ENCODE measurements at places on chromosomes 13 and 19.
A peak's percentile ranks its signal among the peaks of the same experiment; 100 is the strongest.

DNA sequence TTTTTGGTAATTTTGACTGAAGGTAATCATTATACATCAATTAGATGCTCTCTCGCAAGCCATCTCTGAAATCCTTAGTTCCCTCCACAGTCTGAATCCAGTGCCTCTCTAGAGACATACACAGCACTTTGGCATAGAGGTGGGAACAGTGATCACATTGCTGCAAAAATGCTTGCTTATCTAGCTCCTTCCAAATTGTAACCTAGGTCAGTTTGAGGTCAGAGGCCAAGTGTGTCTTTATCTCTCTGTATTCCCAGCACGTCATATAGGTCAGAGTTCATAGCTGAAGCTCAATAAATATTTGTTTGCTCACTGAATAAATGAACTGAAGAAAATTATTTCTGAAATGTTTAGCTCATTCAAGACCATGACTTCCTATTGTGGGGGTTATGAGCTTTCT lies 462.5 kb downstream of the DIAPH3 start:
- no peaks in the 10 kb centered on the region for H3K36me3 ChIP-seq
- H3K4me1 ChIP-seq, result peaks cover 2% of the 10 kb centered on the region
- H3K27me3 ChIP-seq, result no peaks in the 10 kb centered on the region
- H3K27ac ChIP-seq, result no peak overlapping the region
- no peak for DNase-seq

DNA sequence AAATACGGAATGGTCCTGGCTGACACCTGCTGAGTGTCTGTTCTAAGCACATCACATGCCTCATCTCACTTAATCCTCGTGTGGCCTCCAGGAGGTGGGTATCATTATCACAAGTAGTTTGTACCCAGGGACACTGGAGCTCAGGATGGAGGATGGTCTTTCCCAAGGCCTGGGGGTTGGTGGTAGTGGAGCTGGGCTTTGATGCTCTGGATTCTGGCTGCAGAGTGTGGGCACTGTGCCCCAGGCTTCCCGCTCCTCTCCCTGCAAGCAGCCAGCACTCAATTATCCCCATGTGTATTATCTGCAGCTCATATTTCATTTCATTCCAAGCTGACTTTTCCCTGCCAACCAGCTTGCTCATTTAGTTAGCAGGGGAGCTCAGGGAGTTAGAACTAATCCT lies 52.1 kb downstream of the SIAH3 start:
- no peak overlapping the region for H3K4me3 ChIP-seq
- H3K27ac ChIP-seq, result no peak overlapping the region
- H3K4me1 ChIP-seq, result no peaks in the 10 kb centered on the region
- H3K36me3 ChIP-seq, result no peaks in the 10 kb centered on the region
- DNase-seq, result no peak

- DNase-seq, result peak; percentile 72
- no peak overlapping the region for H3K4me3 ChIP-seq
- H3K27ac ChIP-seq, result no peak overlapping the region
- no peaks in the 10 kb centered on the region for H3K27me3 ChIP-seq
Observed at GRCh38 chr13:100694722-100695508, 20.3 kb upstream of the TMTC4 start.

- DNase-seq, result no peak
- H3K27me3 ChIP-seq, result peaks cover 5% of the 10 kb centered on the region
- no peaks in the 10 kb centered on the region for H3K36me3 ChIP-seq
- no peak overlapping the region for H3K4me3 ChIP-seq
Observed at GRCh38 chr19:53037101-53038097, 7.1 kb upstream of the ERVV-2 start.

- H3K27ac ChIP-seq, result no peak within 1 kb of the TSS
- no peaks in the 10 kb centered on the region for H3K27me3 ChIP-seq
- no peak within 1 kb of the TSS for H3K4me3 ChIP-seq
Observed at GRCh38 chr13:51861723-51862300, at the start of gene CCDC70. Gene CCDC70, plus strand, starts transcription at chr13:51861969. Its CDS starts 3,443 bp downstream, at chr13:51865412.

DNA sequence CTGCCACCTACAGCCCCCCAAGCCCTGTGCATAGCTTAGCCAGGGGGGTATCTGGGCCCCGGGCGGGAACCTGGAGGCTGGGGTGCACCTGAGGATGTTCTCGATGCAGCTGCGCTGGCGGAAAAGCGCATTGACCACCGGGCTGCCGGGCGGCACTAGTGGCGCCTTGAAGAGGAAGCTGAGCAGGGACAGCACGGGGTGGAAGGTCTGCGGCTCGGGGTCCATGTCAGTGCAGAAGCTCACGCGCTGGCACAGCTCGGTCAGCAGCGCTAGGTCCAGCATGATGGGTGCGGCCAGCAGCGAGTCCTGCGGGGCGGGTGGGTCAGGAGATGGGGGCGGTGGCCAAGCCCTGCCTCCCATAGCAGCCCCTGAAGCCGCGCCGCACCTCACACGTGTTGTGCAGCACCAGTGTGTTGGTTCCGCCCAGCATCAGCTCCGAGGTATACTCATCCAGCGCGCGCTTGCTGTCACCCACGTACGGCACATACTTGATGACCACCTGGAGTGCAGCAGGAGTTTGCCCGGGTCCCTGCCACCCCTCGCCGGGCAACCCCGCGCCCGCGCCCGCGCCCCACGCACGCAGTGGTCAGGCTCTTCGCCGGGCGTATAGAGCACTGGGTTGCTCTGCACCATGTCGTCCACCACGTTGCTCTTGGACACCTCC lies 2.6 kb downstream of the ISYNA1 start:
- H3K4me3 ChIP-seq, result no peak overlapping the region
- peaks cover 54% of the 10 kb centered on the region for H3K4me1 ChIP-seq
- H3K27me3 ChIP-seq, result no peaks in the 10 kb centered on the region
- DNase-seq, result no peak

DNA sequence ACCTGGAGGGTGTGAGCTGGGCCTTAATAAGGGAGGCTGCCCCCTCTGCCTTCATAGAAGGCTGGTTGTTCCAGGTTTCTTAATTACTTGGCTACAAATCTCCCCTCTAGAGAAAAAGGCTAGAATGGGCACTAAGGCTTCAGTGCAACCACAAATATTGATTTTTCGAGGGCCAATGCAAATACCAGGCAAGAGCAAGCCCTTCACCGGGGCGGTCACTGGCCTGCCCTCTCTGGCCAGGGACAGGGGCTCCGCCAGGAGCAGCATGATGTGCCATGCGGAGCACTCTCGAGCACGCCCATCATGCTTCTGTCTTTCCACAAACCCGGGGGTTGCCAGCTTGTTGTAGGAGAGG lies 127.8 kb upstream of the SPACA7 start:
- H3K4me1 ChIP-seq, result no peaks in the 10 kb centered on the region
- H3K27ac ChIP-seq, result no peak overlapping the region
- no peak for DNase-seq
- H3K4me3 ChIP-seq, result no peak overlapping the region
- H3K27me3 ChIP-seq, result no peaks in the 10 kb centered on the region

DNA sequence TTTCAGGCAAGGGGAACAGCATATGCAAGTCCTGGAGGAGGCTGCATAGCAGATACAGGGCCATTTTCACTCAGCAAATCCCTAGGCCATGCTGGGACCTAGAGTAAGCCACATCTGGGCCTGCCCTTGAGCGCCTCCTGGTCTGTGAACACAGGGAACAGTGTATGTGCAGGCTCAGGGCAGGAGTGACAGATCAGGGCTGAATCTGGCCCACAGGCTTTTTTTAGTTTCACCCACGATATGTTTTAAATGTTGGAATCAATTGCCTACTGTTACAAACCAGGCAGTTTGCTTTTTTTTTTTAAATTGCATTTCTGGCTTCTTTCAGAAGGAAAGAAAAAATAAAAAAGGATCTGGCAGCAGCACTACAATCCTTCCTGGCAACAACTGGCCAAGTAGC lies 1.5 kb upstream of the TMEM145 start:
- no peaks in the 10 kb centered on the region for H3K27me3 ChIP-seq
- H3K36me3 ChIP-seq, result no peaks in the 10 kb centered on the region
- DNase-seq, result no peak
- no peak overlapping the region for H3K27ac ChIP-seq
- peaks cover 21% of the 10 kb centered on the region for H3K4me1 ChIP-seq

- no peak overlapping the region for H3K4me3 ChIP-seq
- H3K4me1 ChIP-seq, result no peaks in the 10 kb centered on the region
- peak; percentile 73 for DNase-seq
- H3K27ac ChIP-seq, result no peak overlapping the region
Observed at GRCh38 chr13:23087880-23088279, 92.9 kb upstream of the SGCG start.

DNA sequence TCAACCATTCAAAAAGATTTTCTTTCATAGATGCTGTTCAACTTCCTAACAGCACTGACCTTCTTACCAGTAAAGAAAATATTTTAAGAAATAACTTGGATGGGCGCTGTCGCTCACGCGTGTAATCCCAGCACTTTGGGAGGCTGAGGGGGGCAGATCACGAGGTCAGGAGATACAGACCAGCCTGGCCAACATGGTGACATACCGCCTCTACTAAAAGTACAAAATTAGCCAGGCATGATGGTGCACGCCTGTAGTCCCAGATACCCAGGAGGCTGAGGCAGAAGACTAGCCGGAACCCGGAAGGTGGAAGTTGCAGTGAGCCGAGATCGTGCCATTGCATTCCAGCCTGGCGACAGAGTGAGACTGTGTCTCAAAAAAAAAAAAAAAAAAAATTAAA lies 865.7 kb upstream of the SLC10A2 start:
- no peaks in the 10 kb centered on the region for H3K27me3 ChIP-seq
- no peak overlapping the region for H3K27ac ChIP-seq
- no peak overlapping the region for H3K4me3 ChIP-seq
- H3K36me3 ChIP-seq, result no peaks in the 10 kb centered on the region

GRCh38 chr13:113489549-113490495 lies 689 bp downstream of the DCUN1D2 start:
- DNase-seq, result peak; percentile 79
- H3K36me3 ChIP-seq, result 0 out of 2 replicates have a peak, but pooled peaks cover 6% of the 10 kb centered on the region
- peaks cover 65% of the 10 kb centered on the region for H3K4me1 ChIP-seq
- H3K27me3 ChIP-seq, result no peaks in the 10 kb centered on the region
- H3K4me3 ChIP-seq, result peak overlapping the region; percentile 94

GRCh38 chr19:13557756-13558398 lies 51.6 kb upstream of the CACNA1A start:
- H3K4me3 ChIP-seq, result no peak overlapping the region
- H3K27me3 ChIP-seq, result no peaks in the 10 kb centered on the region
- no peaks in the 10 kb centered on the region for H3K36me3 ChIP-seq
- H3K27ac ChIP-seq, result no peak overlapping the region
- DNase-seq, result peak; percentile 52

- peaks cover 15% of the 10 kb centered on the region for H3K4me1 ChIP-seq
- no peak overlapping the region for H3K27ac ChIP-seq
- H3K36me3 ChIP-seq, result no peaks in the 10 kb centered on the region
Observed at GRCh38 chr13:77516342-77516789, 19.1 kb upstream of the SCEL start.

- H3K4me3 ChIP-seq, result no peak overlapping the region
- H3K36me3 ChIP-seq, result no peaks in the 10 kb centered on the region
- no peaks in the 10 kb centered on the region for H3K4me1 ChIP-seq
- peak; percentile 47 for DNase-seq
- H3K27me3 ChIP-seq, result no peaks in the 10 kb centered on the region
- H3K27ac ChIP-seq, result no peak overlapping the region
Observed at GRCh38 chr13:97566907-97567306, 132.9 kb downstream of the RAP2A start.

- no peaks in the 10 kb centered on the region for H3K36me3 ChIP-seq
- H3K4me3 ChIP-seq, result no peak overlapping the region
- peaks cover 9% of the 10 kb centered on the region for H3K4me1 ChIP-seq
- DNase-seq, result peak; percentile 76
- H3K27ac ChIP-seq, result peak overlapping the region; percentile 27
Observed at GRCh38 chr19:17391371-17392151, 2.4 kb downstream of the CCDC194 start.

GRCh38 chr13:40352802-40353562 lies 313.5 kb downstream of the FOXO1 start:
- no peak overlapping the region for H3K4me3 ChIP-seq
- no peak for DNase-seq

GRCh38 chr13:36418022-36418805 lies 14.1 kb upstream of the CCNA1 start:
- H3K27me3 ChIP-seq, result no peaks in the 10 kb centered on the region
- peaks cover 31% of the 10 kb centered on the region for H3K4me1 ChIP-seq
- no peak overlapping the region for H3K4me3 ChIP-seq

DNA sequence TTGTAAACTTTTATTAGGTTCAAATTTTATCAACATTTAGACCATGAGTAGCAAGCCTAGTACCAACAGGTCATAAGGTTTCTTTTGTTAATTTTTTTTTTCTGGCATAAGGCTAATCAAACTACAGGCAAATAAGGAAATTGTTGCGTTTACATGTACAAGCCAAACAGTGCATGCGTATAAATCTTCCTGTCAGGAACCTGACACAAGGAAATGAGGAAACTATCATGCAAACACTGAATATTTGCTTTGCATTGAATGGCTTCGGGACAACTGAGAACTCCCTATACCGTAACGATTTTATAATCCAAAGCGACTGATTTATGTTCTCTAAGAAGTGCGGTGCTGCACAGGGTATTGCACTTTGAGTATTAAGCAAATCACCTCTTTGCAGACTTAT lies 133.0 kb upstream of the TRPC4 start:
- H3K27ac ChIP-seq, result no peak overlapping the region
- H3K36me3 ChIP-seq, result no peaks in the 10 kb centered on the region
- H3K4me1 ChIP-seq, result no peaks in the 10 kb centered on the region
- no peak overlapping the region for H3K4me3 ChIP-seq

DNA sequence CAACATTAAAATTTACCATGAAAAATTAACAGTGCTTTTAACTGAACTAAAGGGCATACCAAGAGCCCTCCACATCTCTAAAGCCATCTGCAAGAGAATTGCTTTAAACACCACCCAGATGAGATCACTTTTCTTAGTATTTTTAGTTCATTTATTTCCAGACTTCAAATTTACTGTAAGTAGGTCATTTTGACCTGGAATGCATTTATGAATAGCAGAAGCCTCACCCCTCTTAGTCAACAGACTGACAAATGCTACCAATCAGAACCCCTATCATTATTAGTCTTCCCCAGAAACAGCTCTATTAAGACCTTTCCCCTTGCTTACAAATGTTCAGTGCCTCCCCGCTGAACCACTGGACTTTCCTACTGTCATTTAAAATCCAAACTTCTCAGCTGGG lies 27.3 kb downstream of the RUBCNL start:
- no peaks in the 10 kb centered on the region for H3K4me1 ChIP-seq
- H3K27ac ChIP-seq, result no peak overlapping the region
- DNase-seq, result no peak
- no peak overlapping the region for H3K4me3 ChIP-seq
- H3K36me3 ChIP-seq, result no peaks in the 10 kb centered on the region

- no peak for DNase-seq
- H3K4me1 ChIP-seq, result no peaks in the 10 kb centered on the region
- H3K36me3 ChIP-seq, result no peaks in the 10 kb centered on the region
- no peaks in the 10 kb centered on the region for H3K27me3 ChIP-seq
Observed at GRCh38 chr13:107994137-107994536, 221.2 kb downstream of the LIG4 start.
